ENCODE measurements at places on chromosomes 2 and 18. TPM values are rescaled to one million over a fixed set of nuclear protein-coding genes. Genes with fewer than 3 reads are reported as not detected.

DNA sequence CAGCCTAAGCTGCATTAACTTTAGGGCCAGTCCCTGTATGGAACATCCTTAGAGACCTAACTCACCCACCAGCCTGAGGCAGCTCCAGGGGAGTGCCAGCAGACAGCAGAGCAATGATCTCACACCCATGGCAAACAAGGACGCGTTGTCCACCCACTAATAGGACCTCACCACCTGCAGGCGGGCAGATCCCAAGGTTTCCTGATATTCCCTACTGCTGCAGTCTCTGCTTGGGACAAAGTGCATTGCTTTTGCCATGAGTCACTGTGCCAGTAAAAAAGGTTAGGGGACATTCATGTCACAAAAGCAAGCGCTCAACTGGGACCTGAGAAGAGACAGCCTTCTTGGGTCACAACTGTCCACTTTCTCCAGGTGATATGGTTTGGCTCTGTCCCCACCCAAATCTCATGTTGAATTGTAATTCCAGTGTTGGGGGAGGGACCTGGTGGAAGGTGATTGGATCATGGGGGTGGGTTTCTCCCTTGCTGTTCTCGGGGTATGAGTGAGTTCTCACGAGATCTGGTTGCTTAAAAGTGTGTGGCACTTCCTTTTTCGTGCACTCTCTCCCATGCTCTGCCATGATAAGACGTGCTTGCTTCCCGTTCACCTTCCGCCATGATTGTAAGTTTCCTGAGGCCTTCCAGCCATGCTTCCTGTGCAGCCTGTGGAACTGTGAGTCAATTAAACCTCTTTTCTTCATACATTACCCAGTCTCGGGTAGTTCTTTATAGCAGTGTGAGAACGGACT, 160.2 kb downstream of the MIB1 start:
- H3K4me1 ChIP-seq: no peaks in the 10 kb centered on the region
- no peaks in the 10 kb centered on the region for H3K36me3 ChIP-seq
- no peaks in the 10 kb centered on the region for H3K27me3 ChIP-seq
- no peak overlapping the region for H3K4me3 ChIP-seq
- DNase-seq: peak; percentile 56

- no peak overlapping the region for H3K4me3 ChIP-seq
- H3K36me3 ChIP-seq: no peaks in the 10 kb centered on the region
- no peaks in the 10 kb centered on the region for H3K4me1 ChIP-seq
- no peaks in the 10 kb centered on the region for H3K27me3 ChIP-seq
- DNase-seq: peak; percentile 22
- H3K27ac ChIP-seq: no peak overlapping the region
These were observed 202.9 kb upstream of the SP5 start for GRCh38 chr2:170512266-170512665.

GRCh38 chr18:55780586-55781071, 192.6 kb upstream of the TCF4 start:
- DNase-seq: no peak
- H3K27ac ChIP-seq: peak overlapping the region; percentile 15
- H3K4me3 ChIP-seq: peak overlapping the region; percentile 33
- no peaks in the 10 kb centered on the region for H3K4me1 ChIP-seq
- no peaks in the 10 kb centered on the region for H3K27me3 ChIP-seq

The GRHL1 gene
- 1.9 TPM for total RNA-seq

DNA sequence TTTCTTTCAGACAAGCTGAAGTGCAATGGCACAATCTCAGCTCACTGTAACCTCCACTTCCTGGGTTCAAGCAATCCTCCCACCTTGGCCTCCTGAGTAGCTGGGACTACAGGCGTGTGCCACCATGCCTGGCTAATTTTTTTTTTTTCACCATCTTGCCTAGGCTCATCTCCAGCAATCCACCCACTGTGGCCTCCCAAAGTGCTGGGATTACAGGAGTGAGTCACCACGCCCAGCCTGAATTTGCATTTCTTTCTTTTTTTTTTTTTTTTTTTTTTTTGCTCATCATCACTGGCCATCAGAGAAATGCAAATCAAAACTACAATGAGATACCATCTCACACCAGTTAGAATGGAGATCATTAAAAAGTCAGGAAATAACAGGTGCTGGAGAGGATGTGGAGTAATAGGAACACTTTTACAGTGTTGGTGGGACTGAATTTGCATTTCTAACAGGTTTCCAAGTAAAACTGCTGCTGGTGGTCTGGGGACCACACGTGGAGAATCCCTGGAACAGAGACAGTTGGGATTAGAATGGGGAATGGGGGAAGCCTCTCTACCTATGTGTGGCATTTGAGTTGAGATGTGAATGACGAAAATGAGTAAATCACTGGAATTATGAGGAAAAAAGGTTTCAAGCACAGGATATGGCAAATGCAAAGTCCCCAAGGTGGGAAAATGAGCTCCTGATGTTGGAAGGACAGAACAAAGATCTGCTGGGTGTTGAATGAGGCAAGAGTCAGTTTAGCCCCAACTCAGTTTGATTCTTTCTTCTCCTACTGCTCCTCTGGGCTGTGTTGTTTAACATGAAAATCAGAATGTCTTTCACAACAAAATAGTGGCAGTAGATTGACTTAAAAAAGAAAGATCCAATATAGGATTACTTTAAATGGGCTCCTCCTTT, 88.8 kb upstream of the MAP4K4 start:
- no peak overlapping the region for H3K4me3 ChIP-seq
- H3K4me1 ChIP-seq: no peaks in the 10 kb centered on the region
- H3K27me3 ChIP-seq: no peaks in the 10 kb centered on the region
- DNase-seq: no peak

- no peaks in the 10 kb centered on the region for H3K36me3 ChIP-seq
- no peaks in the 10 kb centered on the region for H3K4me1 ChIP-seq
- H3K4me3 ChIP-seq: no peak overlapping the region
- no peaks in the 10 kb centered on the region for H3K27me3 ChIP-seq
These were observed 41.0 kb downstream of the SLC14A2 start for GRCh38 chr18:45656194-45656770.

The PRKAG3 gene
- total RNA-seq: not detected

The TRIM54 gene
- total RNA-seq: 0.24 TPM

DNA sequence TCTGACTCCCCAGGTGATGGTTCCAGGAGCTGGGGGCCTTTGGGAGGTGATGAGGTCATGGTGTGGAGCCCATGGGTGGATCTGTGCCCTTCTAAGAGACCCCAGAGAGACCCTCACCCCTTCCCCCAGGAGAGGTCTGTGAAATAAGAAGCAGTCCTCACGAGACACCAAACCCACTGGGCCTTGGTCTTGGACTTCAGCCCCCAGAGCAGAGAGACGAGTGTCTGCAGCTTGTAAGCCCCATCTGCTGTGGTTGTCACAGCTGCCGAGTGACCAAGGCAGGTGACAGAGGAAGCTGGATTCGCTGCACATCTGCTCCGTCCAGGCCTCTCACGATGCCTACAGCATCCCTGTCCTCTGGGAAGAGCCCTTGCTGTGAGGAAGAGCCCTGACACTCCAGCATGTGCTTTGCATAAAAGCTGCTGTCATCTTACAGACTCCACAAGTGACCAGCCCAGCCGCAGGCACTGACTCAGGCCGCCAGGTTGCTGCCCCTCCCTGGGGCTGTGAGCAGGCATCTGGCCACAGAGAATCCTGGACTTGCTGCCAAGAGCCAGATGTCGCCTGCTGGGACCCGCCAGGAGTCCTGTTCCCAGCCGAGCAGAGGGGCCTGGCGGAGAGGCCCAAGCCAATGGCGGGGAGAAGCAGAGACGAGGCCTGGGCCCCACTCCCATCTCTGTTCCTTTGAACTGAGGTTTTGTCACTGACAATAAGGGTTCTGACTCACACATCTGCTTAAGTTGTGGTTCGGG, 150.8 kb downstream of the PXDN start:
- H3K36me3 ChIP-seq: no peaks in the 10 kb centered on the region
- no peak for DNase-seq
- peaks cover 3% of the 10 kb centered on the region for H3K4me1 ChIP-seq
- no peaks in the 10 kb centered on the region for H3K27me3 ChIP-seq
- H3K4me3 ChIP-seq: no peak overlapping the region

- H3K27ac ChIP-seq: no peak overlapping the region
- no peaks in the 10 kb centered on the region for H3K4me1 ChIP-seq
- H3K36me3 ChIP-seq: no peaks in the 10 kb centered on the region
- DNase-seq: no peak
- no peaks in the 10 kb centered on the region for H3K27me3 ChIP-seq
- no peak overlapping the region for H3K4me3 ChIP-seq
These were observed 179.4 kb upstream of the DCC start for GRCh38 chr18:52160636-52161035.

The MEMO1 gene
- total RNA-seq: 38.8 TPM

DNA sequence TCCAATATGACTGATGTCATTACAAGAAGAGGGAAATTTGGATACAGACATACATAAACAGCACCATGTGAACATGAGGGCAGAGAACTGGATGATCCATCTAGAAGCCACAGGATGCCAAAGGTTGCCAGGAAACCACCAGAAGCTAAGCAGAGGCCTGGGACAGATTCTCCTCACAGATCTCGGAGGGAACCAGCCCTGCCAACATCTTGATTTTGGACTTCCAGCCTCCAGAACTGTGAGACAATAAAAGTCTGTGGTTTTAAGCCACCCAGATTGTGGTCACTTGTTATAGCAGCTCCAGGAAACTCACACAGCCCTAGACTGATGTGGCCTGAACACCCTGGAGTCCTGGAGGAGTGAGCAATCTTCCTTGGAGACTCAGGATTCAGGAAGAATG, 351.6 kb downstream of the EIPR1 start:
- DNase-seq: no peak
- H3K4me3 ChIP-seq: no peak overlapping the region
- no peaks in the 10 kb centered on the region for H3K36me3 ChIP-seq
- H3K27me3 ChIP-seq: no peaks in the 10 kb centered on the region
- no peaks in the 10 kb centered on the region for H3K4me1 ChIP-seq

Data from colonic mucosa (tissue), 4 donors.